NCI-H2171 treated with DMSO at 0.1 percent for 48 hours (cell line): ENCODE measurements at places on chromosomes 12 and 14.

GRCh38 chr12:3464561-3464960 lies 26.4 kb upstream of the PRMT8 start:
- DNase-seq = peak; percentile 63

DNA sequence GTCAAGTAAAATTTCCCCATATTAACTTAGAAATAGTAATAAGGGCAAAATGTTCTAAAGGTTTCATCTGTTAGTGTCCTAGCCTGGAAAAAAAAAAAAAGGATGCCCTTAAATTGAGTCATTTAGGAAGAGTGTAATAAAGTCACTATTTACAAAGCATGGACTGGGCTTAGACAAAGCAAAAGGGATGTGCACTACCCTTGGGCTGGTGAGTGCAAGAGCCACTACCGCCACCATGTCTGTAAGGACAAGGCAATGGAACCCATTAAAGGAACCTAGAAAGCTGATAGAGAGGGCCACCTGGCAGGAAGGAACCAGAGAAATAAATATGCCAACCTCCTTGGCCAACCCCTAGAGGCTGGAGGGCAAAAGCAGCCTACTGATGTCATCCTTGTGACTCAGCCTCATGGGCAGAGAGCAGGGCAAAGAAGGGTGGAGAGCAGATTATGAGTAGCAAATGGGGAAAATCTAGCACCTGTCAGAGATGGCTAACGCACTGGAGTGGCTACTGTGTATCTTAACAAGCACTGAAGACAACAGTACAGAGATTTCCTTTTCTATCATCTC lies 59.5 kb upstream of the FUT8 start:
- no peak for DNase-seq

DNA sequence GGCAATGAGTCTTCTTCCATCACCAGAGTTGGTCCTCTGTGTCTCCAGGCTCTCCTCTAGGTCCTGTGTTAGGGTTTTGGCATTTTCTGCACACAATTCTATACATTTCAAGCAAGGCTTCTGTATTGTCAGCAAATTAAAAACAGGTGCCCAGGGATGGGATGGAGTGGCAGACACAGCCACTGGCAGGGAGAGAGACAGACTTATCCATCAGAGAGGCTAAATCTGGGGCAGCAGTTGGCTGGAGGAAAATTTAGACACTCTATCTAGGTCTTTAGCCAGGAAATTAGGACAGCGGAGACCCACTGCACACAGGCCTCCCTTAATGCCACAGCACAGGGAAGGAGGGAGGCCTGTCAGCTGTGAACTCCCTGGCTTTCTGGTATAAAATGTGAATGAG lies 20.2 kb downstream of the PLEKHD1 start:
- DNase-seq = no peak

GRCh38 chr14:84003346-84003745 lies 1526.6 kb upstream of the FLRT2 start:
- no peak for DNase-seq

DNA sequence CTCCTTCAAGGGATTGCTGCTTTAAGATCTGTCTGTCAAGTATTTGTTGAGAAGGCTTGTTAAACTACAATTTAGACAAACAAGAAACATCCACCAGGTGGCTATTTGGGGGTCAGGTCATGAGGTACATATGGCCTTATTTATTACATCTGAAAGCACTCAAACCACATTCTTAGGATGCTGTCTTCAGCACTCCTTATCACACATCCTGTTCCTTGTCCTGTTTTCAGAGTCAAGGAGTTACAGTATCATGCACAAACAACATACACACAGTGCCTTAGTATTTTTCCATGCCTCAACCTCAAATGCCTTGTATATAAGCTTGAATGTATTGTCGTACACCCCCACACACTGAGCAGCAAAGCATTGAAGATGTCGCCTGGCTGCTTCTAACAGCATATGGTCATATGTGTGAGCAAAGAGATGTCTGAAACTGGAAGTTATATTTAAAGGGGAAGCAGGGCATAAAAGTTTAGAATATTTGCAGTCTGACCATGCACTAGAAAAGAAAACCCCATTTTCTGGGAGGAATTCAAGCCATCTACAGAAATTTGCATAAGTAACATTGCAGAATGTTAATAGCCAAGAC lies 83.8 kb downstream of the KCNMB4 start:
- DNase-seq = no peak

DNA sequence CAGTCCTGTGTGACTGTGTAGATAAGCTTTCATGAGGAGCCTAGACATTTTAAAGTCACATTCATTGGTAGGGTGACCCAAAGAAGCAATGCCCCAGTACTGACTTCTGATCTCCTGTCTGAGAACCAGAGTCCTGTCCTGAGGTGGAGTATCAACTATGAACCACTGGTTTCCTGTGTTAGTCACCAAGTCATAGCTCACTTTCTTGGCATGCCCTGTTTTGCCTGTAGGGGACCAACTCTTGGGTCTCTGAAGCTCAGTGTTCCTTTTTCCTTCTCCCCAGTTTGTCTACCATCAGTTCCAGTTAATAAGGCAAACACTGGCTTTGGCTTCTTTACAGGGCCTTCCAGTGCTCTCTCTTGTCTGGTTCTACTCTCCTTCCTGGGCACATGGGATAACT lies 97.4 kb downstream of the C12orf75 start:
- no peak for DNase-seq

DNA sequence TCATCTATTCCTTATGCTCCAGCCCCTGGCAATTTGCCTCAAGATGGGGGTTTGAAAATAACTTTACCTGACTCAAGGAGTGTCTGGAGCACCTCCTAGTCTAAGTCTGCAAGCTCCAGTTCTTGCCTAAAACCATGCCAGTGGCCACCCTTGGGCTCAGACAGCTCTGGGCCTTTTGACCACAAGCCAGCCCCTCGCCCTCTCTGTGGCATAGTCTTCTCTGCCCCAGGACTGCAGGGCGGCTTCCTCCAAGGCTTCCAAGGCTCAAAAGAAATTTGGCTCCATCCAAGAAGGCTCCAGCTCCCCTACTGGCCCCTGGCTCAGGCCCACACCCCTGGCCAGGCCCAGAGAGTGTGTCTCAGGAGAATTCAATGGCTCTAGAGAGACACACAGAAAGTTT lies 14.8 kb downstream of the ACVRL1 start:
- no peak for DNase-seq

DNA sequence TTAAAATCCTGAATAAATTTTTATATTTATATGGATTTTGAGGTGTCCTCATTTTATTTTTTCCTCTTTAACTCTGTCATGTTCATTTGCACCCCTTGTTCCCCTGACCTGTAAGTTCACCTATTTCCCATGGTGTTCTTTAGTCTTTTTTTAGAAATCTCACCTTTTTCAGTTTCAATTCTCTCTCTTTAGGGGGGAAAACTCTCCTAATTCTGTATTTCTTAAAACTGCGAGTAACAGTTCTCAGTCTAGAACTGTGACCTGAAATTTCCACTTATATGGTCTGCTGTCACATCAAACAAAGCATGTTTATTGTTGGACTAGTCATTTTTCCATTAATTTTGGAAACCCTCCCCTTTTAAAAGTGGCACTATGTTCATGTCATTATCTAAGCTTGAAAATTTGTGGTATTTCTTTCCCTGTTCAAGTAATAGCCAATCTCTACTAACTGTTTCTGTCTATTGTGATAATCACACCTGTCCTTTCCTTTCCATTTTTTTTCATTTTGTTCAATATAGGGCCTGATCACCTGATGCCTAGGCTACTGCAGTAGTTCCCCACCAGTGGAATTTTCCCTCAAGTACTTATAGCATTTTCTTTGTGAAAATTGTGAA lies 14.0 kb upstream of the FBXO33 start:
- no peak for DNase-seq

- DNase-seq = peak; percentile 95
Measured at GRCh38 chr12:75813072-75813471, 218.5 kb downstream of the PHLDA1 start.

GRCh38 chr12:92547906-92548305 lies 154.9 kb upstream of the PLEKHG7 start:
- no peak for DNase-seq

DNA sequence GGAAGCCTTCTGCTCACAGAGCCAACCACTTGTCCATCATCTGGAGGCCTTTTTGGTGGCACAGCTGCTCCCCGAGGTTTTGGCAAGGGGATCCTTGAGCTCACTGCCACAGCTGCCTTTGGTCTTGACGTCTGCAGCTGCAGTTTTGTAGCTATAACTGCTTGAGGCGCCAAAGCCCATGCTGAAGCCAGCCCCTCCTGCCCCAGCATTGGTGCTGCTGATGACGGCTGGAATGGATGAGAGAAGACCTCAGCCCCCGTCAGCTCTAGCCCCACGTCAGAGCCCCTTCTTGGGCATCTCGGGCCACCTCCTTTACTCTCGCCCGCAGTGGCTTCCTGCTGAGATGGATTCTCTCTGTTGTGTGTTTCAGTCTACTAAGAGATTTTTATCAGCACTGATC lies 12.3 kb upstream of the KRT74 start:
- DNase-seq = no peak
